ENCODE measurements at places on chromosomes 7 and 10.

- no peak for DNase-seq
These were observed 108.9 kb downstream of the NKX6-2 start for GRCh38 chr10:132677096-132677472.

GRCh38 chr10:77620731-77621130 lies 16.9 kb downstream of the KCNMA1 start:
- DNase-seq: no peak

DNA sequence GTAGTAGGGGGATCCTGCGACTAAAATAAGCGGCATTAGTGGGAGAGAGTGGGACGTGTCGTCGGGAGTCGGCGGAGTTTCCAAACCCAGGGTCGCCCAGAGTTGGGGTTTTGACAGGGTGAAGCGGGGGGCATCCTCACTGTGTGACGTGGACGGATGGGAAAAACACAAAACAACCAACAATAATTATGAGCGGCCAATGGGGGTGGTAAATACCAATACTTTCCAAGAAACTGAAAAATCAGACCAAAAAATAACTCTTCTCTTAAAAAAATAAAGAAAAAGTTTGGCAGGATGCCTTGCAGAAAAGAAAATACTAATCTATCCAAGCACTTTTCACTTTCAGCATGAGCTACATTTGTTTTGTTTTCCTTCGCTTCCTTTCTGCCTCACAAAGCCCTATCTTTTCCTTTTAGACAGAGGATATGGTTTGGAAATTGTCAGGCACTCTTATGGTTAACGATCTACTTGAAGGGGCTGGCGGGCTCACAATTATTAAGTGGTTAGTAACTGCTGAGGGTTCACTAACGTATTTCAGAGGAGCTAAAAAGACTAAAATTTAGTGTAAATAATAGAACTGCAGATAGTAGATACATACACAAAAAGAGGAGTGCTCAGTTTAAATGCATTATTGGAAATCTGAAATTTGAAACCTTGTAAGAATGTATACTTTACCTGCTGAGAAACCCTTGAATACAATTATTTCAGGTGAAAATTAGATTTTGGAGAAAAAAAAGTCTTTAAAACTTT lies 802 bp upstream of the CDK6 start:
- peak; percentile 20 for DNase-seq

GRCh38 chr10:18231480-18231879 lies 91.3 kb downstream of the CACNB2 start:
- no peak for DNase-seq

- no peak for DNase-seq
These were observed 24.1 kb downstream of the CAMK2G start for GRCh38 chr10:73850211-73850610.

DNA sequence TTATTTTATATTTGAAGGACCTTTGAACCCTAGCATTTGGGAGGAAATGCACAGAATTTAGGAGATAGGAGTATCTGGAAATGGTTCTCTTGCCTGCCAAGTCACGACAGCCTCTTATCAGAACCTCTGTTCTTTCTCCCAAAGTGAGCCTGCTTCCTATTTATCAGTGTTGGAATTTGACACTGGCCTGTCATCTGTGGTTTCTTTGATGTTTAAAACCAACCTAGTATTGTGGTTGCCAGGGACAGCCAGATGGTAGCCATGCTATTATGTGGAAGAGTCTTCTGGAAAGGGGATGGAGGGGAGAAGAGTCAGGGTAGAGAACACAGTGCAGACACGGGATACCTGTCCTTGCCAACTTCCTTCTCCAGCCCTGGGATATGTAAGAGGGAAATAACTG lies 21.1 kb downstream of the ZNF282 start:
- DNase-seq: no peak

- DNase-seq: no peak
These were observed 186.2 kb downstream of the LRMDA start for GRCh38 chr10:75617485-75618155.

DNA sequence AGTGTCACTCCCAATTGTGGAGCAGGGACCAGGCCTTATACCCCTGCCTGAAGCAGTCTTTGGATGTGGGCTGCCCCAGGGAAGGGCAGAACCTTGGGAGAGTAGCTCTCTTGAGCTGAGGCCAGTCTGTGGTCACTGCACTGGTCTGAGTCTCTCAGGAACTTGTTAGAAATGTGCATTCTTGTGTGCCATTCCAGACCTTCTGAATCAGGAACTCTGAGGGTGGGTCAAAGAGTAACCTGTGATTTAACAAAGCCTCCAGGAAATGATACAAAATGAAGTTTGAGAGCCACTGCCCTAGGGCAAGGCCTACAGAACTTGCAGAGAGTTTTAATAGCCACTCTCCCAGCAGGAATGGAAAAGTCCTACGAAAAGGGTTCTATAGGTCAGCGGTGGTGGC lies 68.1 kb downstream of the LYZL1 start:
- no peak for DNase-seq
